ENCODE measurements at places on chromosomes 3 and 15.

DNA sequence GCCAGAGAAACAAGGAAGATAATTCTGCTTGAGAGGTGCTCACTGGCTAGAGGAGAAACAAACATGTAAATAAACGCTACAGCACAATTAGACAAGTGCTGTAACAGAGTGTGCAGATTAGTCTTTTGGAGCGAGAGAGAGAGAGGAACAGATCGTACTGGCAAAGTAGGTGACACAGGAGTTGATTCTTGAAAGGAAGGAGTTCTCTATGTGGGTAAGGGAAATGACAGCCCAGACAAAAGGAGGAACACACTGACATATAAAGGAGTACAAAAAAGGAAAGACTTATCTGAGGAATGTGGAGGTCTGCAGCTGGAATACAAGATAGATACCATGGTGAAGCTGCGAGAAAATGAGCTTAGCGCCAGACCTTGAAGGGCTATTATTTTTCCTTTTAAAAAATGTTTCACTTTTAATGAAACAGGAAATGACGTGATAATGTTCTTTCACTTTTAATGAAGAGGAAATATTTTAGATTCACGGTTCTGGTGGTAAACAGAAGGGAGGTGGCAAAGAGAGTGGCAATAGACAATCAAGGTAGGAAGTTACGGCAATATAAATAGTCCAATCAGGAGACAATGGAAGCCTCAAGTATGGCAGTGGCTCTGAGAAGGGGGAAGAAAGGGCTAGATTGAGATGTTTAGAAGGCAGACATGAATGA is 202.9 kb downstream of the VPS13C start:
- no peak for DNase-seq

GRCh38 chr3:160135851-160136250 is 89.4 kb upstream of the C3orf80 start:
- DNase-seq = no peak

GRCh38 chr3:12286927-12287726 is 1.7 kb upstream of the PPARG start:
- no peak for DNase-seq

DNA sequence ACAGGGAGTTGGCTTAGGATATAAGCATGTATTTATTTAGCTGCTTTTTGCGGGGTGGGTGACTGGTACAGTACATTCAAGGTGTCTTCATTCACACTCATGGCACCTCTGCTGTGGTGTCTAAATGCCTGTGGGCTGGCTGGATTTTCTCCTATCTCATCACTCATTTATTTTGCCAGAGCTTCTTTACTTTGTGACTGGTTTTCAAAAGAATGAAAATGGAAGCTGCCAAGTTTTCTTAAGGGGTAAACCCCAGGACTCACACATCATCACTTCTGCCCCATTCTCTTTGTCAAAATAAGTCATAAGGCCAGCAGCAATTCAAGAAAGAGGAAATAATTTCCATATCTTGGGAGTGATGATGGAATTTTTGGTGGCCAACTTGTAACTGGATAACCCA is 493.4 kb upstream of the ALCAM start:
- DNase-seq = no peak

DNA sequence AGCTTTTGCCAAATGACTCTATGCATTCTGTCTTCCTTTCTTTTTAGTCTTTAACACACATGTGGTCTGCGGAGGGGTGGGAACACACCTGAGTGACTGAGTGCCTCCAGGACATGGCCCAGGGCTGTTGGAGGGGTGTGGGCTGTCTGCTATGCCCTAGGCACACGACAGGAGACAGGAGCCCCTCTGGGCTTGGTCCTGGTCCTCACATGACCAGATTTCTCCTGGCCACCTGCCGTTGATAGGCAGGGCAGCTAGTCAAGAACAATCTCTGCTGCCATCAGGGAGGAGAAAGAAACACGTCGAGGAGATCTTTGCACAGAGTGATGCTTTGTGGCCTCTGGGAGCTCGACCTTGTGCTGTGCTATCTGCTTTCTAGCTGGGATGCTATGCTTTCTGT is 176.6 kb downstream of the KLF13 start:
- DNase-seq = no peak

DNA sequence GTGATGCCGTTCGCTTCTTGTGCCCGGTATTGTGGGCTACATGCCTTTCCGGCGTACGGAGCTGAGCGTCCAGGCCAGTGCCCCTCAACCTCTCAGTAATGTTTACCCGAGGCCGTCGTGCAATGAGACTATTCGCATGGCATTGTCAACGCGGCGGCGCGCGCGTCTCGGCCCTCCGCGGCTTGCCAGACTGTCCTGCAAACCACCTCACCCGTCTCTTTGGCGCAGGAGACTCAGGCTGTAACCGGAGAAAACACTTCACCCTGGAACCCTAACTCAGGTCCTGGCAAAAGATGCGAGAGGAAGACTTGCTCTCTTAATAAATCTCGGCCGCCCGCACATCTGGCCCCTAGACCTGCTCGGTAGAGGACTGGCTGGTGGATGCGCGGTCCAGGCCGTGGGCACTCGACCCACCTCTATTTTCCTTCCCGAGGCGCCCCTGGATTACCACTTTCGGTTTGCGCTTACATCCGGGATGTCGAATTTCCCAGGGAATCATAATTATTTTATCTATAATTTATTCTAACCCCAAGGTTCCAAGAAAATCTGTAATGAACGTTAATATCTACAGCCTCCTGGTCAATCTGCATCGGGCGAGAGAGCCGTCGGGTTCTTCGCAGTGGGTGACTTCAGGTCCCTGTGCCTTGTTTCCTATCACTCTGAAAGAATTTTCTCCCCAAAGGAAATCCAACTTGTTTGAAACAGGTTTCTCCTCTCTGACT is 71.8 kb upstream of the POLG start:
- no peak for DNase-seq

GRCh38 chr3:10892622-10893021 is 76.6 kb downstream of the SLC6A11 start:
- no peak for DNase-seq

GRCh38 chr15:77030048-77030927 is 35.4 kb downstream of the PSTPIP1 start:
- DNase-seq = no peak

- no peak for DNase-seq
Observed at GRCh38 chr3:5082789-5083115, 39.3 kb upstream of the ARL8B start.

DNA sequence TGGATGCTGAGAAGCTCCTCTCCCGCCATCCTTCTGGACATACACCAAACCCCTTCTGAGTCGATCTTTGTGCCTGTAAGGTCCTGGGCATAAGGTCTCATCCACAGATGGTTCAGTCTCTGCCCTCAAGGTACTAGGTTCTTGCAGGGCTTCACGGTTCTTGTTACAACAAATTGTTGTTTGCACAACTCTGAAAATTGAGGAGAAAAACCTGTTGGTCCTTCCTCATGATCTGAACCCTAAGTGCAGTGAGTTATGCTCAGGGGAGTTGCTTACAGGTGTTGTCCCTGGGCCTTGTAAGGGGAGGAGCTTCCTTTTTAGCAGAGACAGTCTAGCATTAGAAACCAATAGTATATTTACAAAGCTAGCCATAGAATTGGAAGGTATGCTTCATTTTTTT is 15.7 kb downstream of the CDCP1 start:
- DNase-seq = no peak

DNA sequence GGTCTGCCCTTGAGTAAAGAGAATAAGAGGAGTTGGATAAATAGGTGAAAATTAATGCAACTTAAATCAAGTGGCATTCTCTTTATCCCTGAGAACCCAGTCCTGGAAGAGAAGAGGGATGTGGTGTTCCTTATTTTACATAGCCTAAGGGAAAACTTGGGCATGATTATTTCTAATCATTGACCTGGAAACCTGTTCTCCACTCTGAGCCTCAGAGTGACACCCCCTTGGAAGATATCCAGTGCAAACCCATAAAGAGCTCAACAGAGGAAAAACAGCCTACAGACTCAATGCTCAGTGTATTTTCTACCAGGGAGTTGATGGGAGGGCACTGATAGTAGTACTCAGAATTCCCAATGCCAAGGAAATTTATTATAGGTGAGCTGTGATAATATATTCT is 22.0 kb downstream of the SLC15A2 start:
- DNase-seq = peak; percentile 14

DNA sequence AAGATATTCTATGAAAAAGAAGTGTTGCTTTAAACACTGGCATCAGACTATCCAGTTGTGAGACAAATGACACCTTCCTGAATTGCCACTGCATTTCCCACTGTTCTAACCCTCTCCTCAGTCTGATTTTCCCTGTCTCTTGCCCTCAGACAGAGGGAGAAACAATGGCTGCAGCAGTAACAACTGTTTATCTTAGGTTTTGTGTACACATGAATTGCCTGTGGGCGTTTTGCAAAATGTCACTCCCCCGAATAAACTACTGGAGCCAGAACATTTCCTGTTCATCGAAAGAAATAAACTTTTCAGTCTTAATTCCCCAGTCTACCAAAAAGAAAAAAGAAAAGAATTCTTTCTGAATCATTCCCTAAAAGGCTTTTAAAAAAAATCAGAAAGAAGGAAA is 155.1 kb downstream of the MAGI1 start:
- DNase-seq = no peak

DNA sequence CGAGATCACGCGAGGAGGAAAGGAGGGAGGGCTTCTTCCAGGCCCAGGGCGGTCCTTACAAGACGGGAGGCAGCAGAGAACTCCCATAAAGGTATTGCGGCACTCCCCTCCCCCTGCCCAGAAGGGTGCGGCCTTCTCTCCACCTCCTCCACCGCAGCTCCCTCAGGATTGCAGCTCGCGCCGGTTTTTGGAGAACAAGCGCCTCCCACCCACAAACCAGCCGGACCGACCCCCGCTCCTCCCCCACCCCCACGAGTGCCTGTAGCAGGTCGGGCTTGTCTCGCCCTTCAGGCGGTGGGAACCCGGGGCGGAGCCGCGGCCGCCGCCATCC is 1.1 kb upstream of the SETD5 start:
- peak; percentile 75 for DNase-seq

- DNase-seq = no peak
Observed at GRCh38 chr15:60744826-60745460, 266.0 kb upstream of the ICE2 start.

GRCh38 chr3:56629047-56629446 is 54.0 kb downstream of the TASOR start:
- DNase-seq = no peak

DNA sequence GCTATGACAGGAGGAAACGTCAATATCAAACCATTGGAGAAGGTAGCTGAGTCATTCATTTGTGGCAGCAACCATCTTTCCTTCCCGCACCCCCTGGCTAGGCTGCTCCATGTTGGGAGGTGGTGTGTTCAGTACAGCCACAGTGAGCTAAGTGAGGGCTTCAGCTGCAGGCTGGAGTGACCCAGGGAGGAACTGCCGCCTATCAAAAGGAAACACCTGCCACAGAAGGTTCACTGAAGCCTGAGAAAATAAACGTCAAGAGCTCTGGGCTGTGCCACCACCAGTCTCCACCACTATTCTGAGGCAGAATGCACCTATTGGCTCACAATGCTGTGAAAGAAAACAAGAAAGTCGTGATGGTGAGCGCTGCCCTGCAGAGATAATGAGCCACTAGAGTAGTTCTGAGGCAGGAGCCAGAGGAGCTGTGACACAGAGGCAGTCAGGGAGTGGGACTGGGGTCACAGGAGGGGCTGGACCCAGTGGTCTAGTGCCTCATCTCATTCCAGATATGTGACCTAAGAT is 34.8 kb upstream of the CD47 start:
- DNase-seq = no peak

GRCh38 chr15:49279521-49280456 is 109.7 kb downstream of the GALK2 start:
- no peak for DNase-seq

- DNase-seq = no peak
Observed at GRCh38 chr15:68403161-68403941, 28.6 kb downstream of the ITGA11 start.

DNA sequence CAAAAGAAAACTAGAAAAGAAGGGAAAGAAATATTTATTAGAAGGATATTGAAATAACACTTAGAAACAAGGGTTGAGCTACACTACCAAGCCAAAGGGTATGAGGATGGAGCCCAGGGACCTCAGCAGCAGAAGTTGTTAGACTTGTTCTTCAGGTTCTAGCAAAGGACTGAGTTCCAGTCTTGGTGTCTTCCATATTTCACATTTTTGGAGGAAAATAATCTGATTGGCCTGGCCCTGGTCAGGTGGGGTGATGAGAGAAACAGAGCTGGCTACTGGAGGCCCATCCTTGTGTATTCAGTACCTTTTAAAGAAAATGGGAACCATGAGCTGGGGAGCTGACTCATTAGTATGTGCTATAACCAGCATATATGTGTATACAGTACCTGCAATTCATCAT is 28.2 kb downstream of the PPP4R2 start:
- peak; percentile 17 for DNase-seq

DNA sequence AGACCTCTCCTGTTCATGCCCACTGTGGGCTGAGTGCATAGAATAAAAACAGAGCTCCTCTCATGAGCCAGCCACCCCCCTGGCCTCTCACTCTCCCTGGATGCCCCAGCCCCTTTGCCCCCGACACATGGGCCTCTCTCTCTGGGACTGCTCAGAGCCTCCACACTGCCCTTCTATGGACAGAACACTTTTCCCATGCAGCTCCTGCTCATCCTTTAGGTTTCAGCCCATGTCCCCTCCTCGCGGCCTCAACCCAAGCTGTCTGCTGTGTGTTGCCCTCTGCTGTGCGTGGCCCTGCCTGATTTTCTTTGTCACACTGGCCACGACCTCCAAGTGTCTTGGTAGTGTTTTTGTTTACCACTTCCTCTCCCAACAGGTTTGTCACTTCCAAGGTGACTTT is 20.7 kb upstream of the PRR23E start:
- DNase-seq = no peak

- DNase-seq = no peak
Observed at GRCh38 chr3:64518950-64519349, 168.8 kb downstream of the ADAMTS9 start.

DNA sequence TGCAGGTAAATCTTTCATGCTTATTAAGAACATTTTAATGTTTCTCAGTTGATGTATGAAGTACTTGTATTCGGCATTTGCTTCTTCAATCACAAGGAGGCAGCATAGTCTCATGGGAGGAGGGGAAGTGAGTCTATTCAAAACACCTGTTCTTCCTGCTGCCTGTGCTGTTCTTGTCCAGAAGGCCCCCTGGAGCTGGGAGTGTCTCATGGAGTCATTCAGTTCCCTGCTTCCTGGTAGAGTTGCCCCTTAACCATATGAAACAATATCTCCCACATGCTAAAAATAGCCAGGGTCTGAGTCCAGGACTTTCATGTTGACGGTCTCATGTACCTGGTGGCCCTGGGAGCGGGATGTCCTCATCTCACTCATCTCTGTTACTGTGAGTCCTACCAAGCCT is 15.5 kb upstream of the PPP1R2 start:
- DNase-seq = peak; percentile 53

DNA sequence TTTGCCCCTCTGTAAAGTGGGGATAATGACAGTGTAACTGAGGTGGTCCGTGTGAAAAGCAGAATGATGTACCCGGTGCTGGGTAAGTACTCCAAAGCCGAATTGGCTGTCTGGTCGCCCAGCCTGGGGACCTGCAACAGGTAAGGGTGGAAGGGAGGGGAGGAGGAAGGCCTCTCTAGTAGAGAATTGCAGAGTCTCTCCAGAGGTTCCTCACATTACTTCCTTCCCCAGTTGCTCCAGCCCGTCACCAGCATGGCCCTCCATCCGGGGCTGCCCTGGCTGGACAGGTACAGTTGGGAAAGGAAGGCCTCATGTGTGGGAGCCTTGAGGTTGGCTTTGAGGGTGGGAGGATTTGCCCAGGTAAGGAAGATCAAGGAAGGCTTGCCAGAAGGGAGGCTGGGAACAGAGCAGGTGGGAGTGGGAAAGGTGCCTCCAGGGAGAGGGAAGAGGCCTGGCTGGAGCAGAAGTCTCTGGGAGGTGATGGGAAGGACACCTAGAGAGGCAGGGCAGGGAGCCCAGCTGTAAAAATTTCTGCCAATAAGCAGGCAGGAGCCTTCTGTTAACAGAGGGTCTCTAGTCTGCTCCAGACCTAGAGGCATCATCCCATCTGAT is 1.7 kb upstream of the PSTPIP1 start:
- no peak for DNase-seq

- no peak for DNase-seq
Observed at GRCh38 chr3:170840291-170840859, 29.6 kb downstream of the RPL22L1 start.

Measured in iPS-NIHi11 (cell line).